ENCODE measurements at places on chromosomes 7 and 10.

DNA sequence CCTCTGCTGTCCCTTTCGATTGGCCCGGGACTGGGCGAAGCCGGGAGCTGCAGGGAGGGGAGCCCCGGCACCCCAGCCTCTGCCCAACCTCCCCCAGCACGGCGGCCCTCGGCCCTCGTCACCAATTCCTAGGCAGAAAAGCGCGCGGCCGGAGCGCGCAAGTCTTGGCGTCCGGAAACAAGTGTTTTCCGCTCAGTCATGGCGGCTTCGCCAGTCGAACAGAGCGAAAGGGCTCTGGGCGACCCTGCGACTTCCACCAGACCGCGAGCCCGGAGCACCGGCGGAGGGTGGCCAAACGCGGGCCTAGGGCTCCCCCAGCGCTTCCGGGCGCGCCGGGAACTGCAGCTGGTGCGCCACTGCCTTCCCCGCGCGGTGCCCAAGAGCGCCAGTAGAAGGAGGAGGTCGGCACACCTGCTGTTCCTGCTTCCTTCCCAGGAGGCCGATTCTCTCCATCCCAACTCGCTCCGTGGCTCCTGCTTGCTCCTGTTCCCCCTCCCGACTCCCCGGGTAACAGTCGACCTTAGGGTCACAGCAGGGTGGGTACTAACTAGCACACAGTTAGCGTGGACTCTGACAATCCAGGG lies 729.9 kb downstream of the ZWINT start:
- DNase-seq = peak; percentile 80

DNA sequence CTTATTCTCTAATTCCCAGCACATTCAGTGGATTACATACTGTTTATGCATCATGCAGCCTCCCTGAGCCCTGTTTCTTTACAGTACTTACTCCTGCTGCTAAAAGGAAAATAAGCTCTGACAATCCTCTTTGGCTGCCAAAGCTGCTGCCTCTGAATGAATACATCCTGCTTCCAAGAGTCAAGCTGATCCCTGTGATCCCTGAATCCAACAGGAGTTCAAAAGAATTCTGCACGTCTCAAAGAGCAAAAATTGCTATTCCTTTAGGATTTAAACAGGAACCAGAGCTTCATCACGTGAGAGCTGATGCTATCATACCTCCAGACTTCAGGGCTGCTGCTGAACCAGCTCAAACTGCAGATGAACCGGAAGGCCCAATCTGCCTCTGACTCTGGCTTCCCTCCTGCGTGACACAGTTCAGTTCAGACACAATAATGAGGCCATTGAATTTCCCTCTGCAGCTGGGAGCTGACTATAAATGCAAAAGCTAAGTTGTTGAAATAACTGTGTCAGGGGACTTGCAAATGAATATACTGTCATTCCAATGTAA lies 851.0 kb upstream of the PHF14 start:
- DNase-seq = no peak

- DNase-seq = peak; percentile 22
These were observed 151.2 kb upstream of the TNRC18 start for GRCh38 chr7:5574770-5575269.

- DNase-seq = no peak
These were observed 113.9 kb upstream of the PRSS58 start for GRCh38 chr7:142371586-142372377.

DNA sequence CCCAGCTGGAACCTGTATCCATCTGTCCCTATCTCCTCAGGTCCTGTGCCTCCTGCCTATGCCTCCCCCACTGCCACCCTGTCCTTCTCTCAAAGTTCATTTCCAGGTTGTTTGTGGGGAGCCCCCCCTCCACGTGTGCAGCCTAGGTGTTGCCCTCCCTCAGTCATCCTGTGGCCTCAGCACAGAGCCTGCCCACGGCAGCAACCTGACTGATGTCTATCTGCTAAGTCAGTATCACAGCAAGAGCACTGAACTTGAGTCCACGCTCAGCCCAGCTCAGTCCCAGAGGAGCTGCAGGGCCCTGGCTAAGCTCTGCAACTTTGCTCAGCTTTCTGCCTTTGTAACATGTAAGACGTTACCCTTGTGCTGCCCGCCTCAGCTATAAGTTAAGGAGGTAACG lies 28.7 kb downstream of the FAM53B start:
- no peak for DNase-seq

DNA sequence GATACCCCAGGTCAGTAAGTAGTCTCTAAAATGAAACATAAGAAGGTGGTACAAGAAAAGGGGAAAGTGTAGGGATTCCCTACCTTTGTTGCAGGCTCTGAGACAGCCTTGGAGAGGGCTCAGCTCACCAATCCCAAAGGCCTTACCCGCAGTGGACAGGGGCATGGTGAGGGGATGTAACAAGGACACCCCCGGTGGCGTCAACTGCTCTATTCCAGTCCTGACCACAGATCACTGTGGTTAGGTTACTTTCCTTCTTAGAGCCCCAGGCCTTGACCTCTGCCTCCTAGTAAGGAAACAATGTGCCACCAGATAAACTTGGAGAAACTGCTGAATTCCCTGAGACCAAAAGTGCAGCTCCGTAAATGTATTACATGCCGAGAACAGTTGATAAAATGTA lies 17.5 kb downstream of the PLXNA4 start:
- DNase-seq = no peak

- no peak for DNase-seq
These were observed 51.1 kb upstream of the ADRB1 start for GRCh38 chr10:113992471-113993011.

- DNase-seq = no peak
These were observed 34.9 kb downstream of the COA1 start for GRCh38 chr7:43694399-43694748.

DNA sequence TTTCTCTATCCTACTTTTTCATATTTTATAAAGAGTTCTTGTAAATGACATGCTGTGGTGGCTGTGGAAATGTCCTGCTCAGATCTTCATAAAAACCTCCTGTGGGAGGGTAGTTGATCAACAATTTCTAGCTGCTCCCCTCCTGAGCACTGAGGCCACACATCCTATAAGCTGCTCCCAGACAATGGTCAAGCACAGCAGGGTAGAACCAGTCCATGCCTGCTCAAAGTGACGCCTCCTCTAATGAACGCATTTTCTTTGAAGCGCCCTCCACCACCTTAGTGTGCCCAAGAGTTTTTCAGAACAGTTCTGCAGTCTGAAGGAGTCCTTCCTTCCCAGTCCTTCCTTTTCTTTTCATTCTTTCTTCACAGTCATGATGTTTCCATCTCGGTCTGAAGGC lies 298.6 kb upstream of the CACNA2D1 start:
- DNase-seq = no peak

DNA sequence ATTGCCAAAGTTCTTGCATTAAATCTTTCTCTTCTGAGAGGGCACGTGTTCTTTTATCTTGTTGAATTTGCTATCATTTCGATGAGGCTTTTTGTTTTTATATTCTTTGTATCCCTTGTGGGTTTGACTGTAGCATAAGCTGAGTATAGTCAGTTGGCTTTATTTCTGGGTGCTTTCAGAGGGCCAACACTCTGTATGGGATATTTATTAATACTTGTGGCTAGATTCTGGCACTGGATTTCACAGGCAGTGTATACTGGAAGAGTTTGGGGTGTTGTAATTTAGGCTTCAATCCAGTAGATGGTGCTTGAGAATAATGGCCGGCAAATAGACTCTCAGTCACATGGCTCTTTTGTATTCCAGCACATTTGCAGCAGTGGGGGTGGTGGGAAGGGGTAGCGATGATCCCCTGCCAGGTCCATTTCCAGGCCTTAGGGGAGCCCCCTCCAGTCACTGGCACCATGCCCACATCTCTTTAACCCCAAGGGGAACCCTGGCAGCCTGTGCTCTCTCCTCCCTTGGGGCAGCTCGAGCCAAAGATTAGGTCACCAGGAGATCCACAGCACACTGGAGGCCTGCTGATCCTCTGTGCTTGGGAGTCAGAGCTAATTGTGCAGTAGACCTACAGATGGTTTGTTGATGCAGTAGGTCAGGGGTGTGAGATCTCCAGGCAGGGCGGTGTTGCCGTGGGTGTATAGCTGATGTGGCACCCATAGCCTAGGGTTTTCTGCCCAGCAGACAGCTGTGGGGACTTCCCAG lies 81.8 kb downstream of the PTPN20 start:
- DNase-seq = peak; percentile 33

DNA sequence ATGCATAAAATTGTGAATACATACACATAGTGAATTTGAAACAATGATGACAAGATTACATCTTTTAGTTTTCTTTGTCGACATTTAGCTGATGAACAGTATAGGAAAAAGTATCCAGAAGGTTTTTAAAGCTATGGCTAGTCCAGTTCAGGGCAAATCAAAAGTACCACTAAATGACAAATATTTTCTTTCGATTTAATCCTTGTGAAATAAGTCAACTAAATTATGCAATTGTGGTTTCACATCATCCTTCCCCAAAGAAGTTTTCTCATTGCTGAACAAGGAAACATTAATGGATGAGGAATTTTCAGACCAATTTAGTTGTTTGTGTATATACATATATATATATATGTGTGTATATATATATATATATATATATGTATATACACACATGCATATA lies 774.0 kb downstream of the DNAJB9 start:
- no peak for DNase-seq

- DNase-seq = no peak
These were observed 138.1 kb upstream of the LAMB4 start for GRCh38 chr7:108268200-108268820.

DNA sequence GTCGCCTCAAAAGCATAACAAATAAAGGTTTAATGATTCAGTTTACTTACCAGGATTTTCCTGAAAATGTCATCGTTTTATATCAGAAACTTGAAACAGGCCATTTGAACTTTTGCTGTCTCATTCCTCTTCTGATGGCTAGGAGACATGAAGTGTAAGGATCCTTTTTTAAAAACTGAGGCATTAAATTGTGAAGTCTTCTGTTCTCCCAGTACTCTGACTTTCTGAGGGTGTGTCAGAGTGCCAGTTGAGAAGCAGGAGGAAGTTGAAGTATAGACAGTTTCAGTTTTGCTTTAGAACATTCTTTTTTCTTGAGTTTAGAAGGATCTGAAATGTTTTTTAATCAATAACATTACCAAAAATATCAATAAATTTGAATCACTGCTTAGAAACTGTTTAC lies at the start of gene SAMD9L:
SAMD9L (minus strand) TSS at position 242 of the 400 bp plus-strand sequence. CDS start 12,414 bp downstream, outside the sequence.
- DNase-seq = no peak

DNA sequence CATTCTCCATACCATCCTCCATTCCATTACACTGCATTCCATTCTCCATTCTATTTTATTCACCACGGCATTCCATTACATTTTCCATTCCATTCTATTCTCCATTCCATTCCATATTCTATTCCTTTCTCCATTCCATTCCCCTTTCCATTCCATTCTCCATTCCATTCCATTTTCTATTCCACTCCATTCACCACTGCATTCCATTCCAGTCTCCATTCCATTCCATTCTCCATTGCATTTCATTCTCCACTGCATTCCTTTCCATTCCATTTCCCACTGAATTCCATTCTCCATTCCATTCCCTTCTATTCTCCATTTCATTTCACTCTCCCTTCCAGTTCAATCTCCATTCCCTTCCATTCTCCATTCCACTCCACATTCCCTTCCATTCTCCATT lies 79.6 kb downstream of the NSUN6 start:
- no peak for DNase-seq

DNA sequence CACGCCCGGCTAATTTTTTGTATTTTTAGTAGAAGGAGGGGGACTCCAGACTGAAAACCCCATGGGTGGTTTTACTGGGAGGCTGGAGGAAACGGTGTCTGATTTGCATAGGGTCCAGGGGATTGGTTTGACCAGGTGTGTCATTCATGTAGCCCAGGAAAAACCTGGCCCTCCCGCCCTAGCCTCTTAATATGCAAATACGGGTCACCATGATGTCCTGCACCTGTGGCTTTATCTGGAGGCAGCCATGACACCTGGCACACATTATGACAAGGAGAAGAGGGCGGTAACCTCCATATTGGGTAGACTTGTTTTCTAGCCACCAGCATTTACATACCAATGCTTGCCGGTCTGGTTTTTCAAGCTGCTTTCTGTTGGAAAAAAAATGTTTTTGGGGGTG lies 68.0 kb downstream of the TRIL start:
- no peak for DNase-seq

DNA sequence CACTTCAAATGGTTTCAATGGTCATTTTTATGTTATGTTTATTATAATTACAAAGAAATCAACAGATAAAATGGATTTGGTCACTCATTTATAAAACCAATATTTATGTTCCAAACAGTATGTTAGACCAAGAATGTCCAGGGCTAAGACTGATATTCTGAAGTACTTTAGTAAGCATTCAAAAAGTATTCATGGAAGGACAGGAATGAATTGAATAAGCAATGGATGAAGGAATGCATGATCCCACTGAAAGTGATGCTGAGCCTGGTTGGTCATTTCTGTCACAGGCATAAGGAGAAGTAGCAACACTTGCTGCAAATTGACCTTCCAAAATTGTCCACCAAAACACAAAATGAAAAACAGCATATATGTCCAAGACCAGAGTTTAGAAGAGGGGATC lies 189.0 kb upstream of the CELF2 start:
- DNase-seq = no peak

DNA sequence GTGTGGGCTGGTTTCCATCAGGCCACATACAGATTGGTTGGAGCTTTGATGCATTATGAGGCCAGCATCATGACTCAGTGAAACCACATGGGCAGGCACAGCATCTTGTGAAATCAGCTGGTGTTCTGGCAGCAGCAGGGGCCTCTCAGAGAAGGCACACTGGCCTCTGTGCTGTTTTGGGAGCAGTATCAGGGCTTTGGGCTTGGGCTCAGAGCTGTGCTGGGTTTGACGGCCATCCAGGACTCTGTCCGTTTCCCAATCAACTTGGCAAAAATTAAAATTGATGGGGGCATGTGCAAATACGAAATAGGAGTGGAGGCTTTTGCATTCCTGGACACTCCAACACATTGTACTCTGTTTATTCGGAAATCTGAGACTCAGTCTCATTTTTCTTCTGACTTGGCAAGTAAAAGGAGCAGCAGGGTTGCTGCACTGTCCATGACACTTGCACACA lies 190.9 kb downstream of the BMPER start:
- no peak for DNase-seq

DNA sequence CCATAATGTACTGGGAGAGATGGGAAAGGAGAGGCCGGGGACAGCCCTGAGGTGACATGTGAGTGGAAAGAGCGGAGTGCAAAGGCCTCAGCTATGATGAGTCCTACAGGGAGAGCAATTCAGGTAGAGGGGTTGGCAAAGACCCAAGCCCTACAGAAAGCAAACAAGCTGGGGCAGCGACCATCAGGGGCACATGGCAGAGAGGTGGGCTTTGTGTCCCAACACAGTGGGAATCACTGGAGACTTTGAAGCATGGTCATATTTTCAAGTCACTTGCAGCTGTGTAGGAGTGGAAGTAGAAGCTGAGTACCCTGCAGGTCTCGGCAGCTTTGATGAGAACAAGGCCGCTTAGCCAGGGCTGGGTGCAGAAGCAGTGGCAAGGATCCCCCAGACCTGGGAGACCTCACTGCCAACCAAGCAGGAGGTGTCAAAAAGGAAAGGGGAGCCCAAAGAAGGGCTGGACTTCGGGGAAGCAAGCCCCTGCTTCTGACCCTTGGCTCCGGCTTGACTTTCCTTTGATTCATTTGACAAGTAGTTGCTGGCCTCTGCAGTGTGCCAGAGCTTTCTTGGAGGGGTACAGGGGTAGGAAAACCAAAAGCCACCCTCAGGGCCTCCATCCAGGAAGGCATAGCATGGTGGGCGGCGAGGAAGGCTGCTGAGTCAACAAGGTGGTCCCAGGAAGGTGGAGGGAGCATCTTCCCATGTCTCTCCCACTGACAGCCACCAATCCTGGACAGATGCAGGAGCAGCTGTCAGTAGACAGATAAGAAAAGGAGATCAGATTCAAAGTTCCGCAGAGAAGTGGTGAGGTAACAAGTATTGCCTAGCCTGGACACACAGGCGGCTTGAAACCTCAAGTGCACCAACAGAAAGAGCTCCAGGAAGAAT lies 1.9 kb upstream of the PGAM2 start:
- DNase-seq = no peak

Data from KBM-7 (cell line).